ENCODE measurements at places on chromosomes 7 and 10.

DNA sequence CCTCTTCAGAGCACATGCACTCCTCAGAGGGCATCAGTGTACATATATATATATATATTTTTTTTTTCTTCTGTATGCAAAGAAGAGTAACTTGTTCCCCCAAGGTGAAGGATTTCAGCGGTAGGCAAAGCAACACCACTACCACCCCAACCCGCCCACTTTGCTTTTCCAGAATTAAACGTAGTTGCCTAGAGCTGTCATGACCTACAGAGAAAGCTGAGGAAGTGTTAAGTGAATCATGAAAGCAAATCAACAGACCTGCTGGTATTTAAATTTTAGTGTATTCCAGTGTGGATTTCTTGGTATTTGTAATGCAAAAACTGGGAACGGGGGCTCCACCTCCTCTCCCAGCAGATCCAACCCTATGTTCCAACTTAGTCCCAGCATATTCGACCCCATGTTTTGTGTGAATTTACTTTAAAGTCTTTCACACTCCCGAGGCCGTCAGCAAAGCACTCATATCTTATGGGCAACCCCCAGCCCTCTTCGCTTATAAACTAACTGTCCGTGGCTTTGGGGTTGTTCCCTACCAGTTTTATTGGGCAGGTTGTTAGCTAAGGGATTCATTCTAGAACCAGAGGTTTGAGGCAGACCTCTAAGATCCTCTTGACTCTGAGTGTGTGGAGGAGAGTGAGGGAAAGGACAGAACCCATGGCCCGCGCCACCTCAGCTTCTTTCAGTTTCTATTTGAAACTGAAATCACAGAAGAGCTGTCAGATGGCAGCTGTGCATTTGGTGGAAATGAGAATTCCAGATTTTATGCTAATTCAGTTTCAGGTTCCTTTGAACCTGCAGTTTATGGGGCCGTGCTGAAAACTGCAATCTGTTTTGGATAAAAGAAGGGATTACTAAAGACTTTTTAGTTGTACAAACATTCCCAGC is 450.2 kb upstream of the GALNT17 start:
- no peak for DNase-seq

GRCh38 chr10:107275806-107276205 is 111.3 kb upstream of the SORCS1 start:
- no peak for DNase-seq

DNA sequence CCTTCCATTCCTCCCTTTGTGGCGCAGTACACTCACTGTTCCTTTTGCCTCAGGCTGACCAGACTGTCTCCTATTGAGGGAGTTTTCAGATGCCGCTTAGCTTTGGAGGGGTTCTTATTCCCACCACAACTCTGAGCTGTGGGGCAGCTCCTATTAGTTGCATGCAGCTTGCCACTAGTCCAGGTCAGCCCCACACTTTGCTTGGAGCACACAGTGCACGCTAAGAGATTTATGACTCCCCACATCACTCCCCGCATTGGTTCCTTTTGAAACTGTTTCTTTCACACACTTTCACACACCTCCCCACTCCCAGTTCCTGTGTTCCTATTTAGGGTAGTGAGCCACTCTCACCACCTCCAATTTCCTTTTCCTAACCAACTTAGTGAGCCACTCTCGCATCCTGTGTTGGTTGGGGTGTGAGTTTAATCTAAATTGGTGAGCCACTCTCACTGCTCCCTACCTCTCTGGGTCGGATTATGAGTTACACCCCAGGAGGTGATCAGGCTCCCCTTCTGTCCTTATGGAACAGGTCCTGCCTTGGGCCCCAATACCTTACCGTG is 10.4 kb upstream of the ZNF485 start:
- DNase-seq, result no peak

GRCh38 chr7:2604608-2605174 is 27.1 kb upstream of the TTYH3 start:
- no peak for DNase-seq

- DNase-seq, result no peak
These were observed 139.9 kb downstream of the KCNMA1 start for GRCh38 chr10:77497748-77498147.

DNA sequence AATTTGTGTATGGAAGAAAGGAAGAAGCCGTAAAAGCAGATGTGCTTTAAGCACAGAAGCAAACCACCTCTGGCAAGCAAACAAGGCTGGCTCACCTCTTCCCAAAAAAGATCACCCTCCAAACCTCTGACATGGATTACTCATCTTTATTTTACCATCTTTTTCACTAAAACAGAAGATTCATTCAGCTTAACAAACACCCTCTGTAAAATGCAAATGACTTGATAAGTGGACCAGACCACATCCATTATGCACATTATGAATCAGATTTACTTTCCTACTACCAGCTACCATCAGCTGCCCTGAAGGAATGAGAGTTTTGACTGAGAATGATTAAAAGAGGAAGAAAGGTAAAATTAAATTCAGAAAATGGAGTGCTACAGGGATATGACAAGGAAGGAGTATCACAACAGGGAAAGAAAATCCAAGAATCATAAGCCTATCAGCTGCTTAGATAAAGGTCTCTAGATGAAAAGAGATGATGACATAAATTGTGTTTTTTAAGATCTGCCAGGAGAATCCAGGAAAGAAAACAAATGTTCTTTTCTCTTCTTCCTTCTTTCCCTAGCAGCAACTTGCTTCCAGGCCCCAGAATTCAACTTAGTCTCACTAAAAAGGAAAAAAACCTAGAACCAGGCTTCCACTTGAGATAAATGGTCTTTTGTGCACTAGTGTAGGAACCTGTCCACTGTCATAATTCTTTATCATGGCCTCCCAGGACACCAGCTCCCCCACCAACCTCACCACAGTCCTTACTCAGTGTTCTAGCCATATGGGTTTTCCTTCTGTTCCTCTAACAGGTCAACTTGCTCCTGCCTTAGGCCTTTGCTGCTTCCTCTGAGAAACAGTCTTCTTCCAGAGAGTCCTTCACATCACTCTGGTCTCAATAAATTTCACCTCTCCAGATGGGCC is 47.4 kb downstream of the JAZF1 start:
- DNase-seq, result no peak

DNA sequence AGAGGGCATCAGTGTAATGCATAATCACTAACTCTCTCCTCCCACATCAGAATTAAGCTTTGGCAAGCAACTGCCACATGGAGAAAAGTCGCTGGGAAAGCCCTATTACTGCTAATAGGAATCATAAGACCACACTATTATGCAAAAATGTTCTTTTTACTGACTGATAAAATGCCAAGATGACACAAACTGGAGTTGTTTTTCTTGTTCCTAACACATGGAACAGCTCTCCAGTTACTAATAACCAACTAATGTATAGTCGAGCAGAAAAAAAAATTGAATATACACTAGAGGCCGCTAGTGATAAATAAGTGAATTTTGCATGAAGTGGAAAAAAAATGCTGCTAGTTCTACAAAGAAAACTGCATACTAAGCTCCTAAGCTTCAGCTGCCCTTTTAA is 165.6 kb downstream of the TPK1 start:
- DNase-seq, result no peak

GRCh38 chr10:89475125-89475524 is 60.3 kb downstream of the SLC16A12 start:
- DNase-seq, result no peak

- peak; percentile 17 for DNase-seq
These were observed 150.0 kb downstream of the CAMK1D start for GRCh38 chr10:12499076-12499986.

DNA sequence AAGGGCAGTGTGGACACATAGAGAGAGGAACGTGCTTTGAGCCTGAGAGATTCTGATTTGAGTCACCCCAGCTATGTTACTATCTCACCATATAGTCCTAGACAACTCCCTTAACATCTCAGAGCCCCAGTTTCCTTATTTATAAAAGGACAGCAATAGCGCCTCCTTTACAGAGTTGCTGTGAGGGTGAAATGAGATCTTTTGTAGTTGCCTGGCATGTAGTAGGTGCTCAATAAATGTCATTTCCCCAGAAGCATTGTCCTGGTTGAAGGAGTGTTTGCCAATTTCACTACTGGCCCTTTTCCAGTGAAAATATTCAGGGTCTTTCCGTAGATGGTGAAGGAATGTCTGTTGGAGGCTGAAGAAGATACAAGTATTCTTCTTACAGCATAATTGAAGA is 51.3 kb upstream of the FAM180A start:
- no peak for DNase-seq

- DNase-seq, result no peak
These were observed 23.9 kb upstream of the REEP3 start for GRCh38 chr10:63497321-63497720.

GRCh38 chr7:84002348-84002747 is 192.2 kb downstream of the SEMA3A start:
- no peak for DNase-seq

- no peak for DNase-seq
These were observed 17.3 kb downstream of the DCLRE1C start for GRCh38 chr10:14936584-14936983.

DNA sequence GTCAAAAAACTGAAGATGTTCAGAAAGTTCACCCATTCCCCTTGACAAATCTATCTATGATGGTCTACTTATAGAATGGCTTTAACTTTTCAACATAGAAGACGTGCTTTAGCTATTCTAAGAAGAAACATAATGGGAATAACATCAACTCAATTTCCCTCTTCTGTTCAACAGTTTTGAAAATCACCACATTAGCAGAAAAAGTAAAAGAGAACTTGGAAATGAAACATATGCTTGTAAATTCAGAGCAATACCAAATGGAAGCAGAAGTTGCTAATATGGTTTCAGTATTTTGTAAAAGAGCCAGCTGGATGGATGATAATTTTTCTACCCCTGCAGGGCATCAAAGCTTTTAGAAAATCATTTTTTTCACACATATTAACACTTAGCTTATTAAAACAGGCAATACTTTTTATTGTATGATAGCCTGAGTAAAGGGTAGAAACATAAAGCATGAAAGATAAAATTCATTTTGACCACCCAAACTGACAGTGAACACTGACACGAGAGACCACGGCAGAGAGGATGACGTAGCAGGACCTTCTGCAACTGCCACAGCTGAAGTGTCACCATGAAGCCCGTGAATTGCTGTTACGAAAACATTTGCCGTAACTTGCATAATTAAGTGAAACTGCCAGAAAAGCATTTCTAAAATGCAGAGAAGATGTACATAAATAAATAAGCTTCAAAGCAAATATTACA is 39.2 kb upstream of the FEZF1 start:
- DNase-seq, result no peak

GRCh38 chr10:90779548-90779947 is 78.3 kb downstream of the HTR7 start:
- DNase-seq, result no peak

DNA sequence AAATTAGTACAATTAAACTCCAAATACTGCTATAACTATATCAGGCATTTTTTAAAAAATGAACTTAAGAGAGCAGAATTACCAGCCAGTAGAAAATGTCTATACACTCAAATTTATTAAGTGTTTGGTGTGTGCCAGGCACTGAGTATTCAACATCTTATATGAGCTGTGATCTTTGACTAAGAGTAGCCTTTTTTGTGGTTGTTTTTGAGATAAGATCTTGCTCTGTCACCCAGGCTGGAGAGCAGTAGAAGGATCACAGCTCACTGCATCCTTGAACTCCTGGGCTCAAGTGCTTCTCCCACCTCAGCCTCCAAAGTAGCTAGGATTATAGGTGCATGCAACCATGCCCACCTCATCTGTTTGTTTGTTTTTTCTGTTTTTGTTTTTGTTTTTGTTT is 102.5 kb upstream of the CELF2 start:
- DNase-seq, result no peak

DNA sequence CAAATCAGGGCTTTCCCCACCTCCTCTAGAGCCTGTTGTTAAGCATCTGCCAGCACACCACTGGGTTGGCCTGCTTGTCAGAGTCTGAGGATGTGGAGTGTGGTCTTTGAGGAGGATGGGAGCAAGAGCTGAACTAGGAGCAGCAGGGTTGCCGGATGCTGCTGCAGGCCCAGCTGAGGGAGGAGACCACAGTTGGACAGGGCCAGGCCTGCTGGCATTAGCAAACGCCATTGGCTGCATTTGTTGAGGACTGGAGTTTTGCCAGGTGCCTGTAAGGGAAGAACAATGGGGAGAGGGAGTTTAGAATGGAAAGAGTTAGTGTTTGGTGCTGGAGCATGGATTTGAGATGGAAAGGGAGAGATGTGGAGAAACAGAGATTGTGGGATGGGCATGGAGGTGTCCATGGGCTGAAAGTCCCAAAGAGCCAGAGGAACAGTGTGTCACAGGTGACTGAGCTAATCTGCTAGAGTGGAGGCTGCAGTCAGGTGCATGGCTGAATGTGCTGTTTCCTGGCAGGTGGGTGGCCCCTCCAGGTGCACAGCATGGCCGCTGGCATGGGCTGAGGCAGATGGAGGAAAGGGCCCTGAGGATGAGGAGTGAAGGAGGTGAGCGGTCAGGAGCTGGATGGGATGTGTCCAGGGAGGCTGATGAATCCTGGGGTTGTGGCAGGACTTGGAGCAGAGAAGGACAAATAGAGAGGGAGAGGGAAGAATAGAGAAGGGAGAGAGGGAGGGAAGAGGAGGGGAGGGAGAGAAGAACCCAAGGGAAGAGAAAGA is 40.7 kb downstream of the LEP start:
- no peak for DNase-seq

DNA sequence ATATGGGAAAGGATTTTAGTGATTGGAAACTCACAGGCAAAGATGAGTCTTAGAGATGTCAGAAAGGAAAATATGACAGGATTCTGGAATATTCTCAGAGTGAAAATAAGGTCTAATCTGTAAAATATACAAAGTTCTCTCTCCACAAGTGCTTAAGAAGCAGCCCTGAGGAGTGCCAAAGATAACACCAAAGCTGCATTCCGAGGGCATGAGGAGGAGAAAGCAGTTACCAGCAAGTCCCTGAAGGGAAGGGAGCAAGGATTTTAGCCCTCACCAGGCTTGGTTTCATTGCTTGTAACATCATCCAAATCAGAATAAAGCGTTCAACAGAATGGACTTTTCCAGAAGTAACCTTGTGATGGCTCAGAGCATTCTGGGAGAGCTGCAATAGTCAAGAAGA is 31.4 kb upstream of the DLX6 start:
- no peak for DNase-seq

GRCh38 chr10:118882741-118883140 is 128.0 kb upstream of the CACUL1 start:
- no peak for DNase-seq

GRCh38 chr7:8871716-8872115 is 438.3 kb downstream of the NXPH1 start:
- DNase-seq, result no peak

- DNase-seq, result no peak
These were observed 8.1 kb downstream of the TRPV5 start for GRCh38 chr7:142925413-142925812.

DNA sequence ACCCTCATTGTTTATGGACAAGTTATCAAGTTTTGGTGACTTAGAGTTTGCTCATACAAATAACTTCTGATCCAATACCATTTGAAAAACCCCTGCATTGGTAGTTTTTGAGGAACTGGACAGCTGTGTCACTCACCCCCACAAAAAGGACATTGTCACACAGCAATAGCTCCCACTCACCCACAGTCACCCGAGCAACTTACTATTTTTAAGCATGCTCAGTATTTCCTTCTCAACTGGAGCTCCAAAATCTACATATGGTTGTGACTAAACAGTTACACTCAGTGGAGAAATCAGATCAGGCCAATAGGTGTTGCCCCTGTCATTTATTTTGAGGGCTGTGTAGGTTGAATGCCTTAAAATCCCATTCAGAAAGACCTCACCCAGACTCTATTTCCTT is 165.2 kb upstream of the AUTS2 start:
- DNase-seq, result no peak

All from left forelimb (tissue), 1 donor.